Stimulated activated CD8-positive, alpha-beta memory T cell treated with anti-CD3 and anti-CD28 coated beads, Interleukin-4, amount 100 ng/mL, for 1 hour (primary cell): ENCODE measurements at places on chromosomes 12 and 14.

- no peak for DNase-seq
Measured at GRCh38 chr12:72242946-72243345, 29.2 kb upstream of the TRHDE start.

GRCh38 chr14:73386342-73386741 is 72.0 kb downstream of the NUMB start:
- DNase-seq, result no peak

GRCh38 chr14:89911010-89911919 is 43.3 kb downstream of the EFCAB11 start:
- no peak for DNase-seq

DNA sequence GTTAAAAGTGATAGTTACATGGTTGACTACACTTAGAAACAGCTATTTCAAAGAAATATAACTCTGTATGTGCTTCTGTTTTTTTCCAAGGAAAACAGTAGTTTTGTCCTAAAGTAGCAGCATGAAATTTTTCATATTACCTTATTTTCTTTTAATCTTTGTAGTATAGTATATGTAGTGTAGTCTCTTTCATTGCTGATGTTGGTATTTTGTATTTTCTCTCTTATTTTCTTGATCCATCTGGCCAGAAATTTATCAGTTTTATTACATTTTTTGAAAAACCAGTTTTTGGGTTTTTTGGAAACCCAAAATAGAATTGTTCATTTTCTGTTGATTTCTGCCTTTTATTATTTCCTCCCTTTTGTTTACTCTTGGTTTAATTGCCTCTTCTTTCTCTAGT is 6.4 kb upstream of the RNU6-8 start:
- no peak for DNase-seq

DNA sequence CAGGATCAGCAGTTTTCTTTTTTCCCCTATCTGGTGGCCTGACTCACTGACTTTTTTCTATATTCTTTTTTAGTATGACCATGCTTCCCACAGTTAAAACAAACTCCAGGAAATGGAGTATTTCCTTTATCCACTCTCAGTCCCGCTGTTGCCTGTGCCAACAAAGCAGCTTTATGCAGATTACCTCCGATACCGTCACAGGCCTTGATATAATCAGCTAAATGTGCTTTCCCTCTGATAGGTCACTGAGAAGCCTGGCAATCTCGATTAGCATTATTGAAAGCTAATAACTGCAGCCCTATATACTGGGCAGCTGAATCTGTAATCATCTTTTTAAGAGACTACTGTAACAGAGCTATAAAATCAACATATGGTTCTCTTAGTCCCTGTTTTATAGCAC is 243.6 kb downstream of the KIF21A start:
- no peak for DNase-seq

DNA sequence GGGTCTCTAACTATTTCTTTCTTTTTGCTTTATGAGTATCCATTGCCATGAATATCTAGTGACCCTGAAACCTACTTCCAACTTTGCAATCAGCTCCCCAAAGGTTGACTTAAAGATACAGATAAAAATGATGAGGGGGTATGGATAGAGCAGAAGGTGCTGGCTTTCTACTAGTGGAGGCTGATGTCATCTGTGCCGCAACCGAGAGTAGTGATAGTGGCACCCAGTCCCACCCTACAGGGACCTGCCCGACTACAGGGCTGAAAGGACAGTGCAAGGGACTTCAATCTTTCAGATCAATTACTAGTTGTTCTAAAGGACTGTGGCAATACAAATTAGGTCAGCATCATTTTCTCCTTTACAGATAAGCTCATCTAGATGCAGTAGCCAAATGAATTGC is 806.0 kb downstream of the VRK1 start:
- DNase-seq, result no peak

DNA sequence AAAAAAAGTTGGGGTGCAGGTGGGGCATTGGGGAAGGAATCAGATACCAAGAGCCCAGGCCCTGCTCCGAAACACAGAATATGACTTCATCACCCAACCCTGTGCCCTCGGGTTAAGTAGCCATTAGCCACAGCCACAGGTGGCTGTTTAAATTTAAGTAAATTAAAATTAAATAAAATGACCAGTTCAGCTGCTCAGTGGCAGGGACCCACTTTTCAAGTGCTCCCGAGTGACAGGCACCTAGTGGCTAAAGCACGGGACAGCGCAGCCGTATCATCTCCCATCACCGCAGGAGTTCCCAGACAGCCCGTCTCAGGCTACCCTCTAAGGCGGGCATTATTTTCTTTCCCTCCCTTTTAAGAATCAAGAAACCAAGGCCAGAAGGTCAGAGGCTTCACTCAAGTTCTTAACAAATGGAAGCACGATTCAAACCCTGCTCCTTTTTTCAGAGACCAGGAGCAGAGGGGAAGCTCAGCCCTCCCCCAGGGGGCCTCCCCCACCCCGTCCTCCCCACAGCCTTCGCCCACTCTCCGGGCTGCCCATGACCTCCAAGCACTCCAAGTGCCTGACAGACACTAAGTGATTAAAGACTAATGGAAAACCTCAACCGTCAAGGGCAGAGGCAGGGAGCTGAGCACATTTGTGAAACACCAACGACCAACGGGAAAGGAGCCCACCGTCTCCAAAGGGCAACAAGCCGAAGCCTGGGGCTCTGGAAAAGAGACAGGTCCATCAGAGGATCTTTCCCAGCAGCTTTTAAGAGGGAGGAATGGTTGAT is 5.2 kb downstream of the NCOR2 start:
- no peak for DNase-seq

DNA sequence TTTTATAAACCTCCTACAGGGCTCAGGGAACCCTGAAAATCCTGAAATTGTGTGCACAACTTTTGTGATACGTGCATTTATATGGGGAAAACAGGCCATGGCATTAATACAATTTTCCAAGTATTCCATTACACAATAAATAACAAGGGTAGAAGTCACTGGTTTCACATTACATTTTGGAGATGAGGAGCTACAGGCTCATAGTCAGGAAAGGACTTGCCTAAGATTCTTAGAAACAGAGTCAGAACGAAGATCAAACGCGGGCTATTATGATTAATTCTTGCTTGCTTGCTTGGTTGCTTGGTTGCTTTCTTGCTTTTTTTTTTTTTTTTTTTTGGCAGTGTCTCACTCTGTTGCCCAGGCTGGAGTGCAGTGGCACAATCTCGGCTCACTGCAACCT is 16.7 kb downstream of the NOS1 start:
- DNase-seq, result no peak

- no peak for DNase-seq
Measured at GRCh38 chr14:91573528-91573893, 63.4 kb upstream of the PPP4R3A start.

- DNase-seq, result no peak
Measured at GRCh38 chr14:105315211-105315721, 718 bp downstream of the PACS2 start.

DNA sequence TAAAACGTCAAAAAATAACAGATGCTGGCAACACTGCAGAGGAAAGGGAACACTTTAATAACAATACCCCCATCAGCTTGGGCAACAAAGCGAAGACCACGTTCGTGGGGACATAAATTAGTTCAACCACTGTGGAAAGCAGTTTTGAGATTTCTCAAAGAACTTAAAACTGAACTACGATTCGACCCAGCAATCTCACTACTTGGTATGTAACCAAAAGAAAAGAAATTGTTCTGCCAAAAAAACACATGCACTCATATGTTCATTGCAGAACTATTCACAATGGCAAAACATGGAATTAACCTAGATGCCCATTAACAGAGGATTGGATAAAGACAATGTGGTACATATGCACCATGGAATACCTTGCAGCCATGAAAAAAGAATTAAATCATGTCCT is 81.2 kb upstream of the RAP1B start:
- no peak for DNase-seq

DNA sequence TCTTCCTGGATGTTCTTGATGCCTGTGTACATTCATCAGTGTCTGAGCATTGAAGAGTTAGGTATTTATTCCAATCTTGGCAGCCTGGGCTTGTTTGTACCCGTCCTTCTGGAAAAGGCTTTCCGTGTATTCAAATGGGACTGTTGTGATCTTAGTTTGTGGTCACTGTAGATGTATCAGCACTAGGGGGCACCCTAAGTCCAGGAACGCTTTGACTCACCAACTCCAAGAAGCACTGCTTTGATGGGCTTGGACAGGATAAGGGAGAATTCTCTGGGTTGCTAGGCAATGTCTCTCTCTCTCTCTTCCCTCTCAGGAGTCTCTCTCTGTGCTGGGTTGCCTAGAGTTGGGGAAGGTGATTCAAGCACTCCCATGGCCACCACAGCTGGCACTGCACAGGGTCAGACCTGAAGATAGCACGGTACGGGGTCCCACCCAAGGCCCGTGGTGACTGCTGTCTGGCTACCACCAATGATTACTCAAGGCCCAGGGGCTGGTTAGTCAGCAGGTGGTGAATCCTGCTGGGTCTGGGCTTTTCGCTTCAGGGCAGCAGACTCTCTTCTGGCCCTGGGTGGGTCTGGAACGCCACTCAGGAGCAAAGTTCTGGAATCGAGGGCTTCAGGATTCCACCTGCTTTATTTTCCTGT is 211.1 kb upstream of the RGS6 start:
- no peak for DNase-seq

- no peak for DNase-seq
Measured at GRCh38 chr12:88298761-88299242, 156.7 kb downstream of the TMTC3 start.

DNA sequence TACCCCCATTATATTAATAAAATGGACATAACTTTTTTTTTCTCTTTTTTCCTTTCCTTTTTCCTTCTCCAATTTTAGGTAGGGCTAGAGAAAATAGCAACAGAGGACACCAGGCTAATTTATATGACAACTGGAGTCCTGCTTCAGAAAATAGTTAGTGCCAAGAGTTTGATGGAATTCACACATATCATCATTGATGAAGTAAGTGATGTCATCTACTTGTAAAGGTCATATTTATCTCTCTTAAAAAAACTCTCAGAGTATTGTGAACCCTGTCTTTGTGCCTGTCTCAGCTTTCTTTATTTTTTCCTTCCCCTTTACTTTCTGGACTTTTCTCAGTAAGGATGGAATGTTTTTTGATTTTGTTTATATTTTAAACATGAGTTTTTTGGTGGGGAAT is 24.3 kb upstream of the RD3L start:
- no peak for DNase-seq

DNA sequence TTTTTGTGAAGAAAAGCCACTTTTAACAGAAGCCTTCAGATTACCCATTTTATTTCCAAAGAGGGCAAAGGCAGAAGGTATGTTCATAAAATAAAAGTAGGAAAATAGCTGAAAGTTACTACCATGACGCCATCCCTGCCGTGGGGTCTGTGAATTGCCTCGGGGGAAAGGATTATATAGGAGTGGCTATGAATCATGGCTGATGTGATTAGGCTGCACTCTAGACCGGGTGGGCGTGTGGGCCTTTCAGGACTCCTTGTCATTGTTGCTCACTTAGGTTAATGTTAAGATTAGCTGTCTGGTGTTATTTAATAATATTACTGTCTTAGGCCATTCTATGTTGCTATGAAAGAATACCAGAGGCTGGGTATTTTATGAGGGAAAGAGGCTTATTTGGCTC is 195.5 kb downstream of the EGLN3 start:
- DNase-seq, result no peak

GRCh38 chr12:54300732-54301427 is at the start of gene NFE2:
Gene NFE2 (minus strand): TSS chr12:54301015. CDS start chr12:54295248, 5,767 bp downstream.
- no peak for DNase-seq

DNA sequence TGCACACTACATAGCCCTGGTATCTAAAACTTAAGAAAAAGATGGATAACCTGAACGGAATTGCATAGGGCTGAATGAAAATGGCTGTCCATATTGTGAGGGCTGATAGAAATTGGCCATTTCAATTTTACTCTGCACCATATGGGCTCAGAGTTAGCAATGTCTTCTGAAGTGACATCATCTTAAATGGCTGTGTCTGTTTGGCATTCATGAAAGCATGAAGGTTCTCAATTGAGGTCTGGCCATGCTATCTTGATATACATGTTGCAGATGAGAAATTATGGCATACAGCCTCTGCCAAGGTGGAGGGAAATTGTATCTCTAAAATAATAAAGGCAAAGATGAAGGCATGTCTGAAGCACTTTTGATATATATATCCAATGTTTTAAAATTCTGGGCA is 226.0 kb upstream of the PDE3A start:
- no peak for DNase-seq

DNA sequence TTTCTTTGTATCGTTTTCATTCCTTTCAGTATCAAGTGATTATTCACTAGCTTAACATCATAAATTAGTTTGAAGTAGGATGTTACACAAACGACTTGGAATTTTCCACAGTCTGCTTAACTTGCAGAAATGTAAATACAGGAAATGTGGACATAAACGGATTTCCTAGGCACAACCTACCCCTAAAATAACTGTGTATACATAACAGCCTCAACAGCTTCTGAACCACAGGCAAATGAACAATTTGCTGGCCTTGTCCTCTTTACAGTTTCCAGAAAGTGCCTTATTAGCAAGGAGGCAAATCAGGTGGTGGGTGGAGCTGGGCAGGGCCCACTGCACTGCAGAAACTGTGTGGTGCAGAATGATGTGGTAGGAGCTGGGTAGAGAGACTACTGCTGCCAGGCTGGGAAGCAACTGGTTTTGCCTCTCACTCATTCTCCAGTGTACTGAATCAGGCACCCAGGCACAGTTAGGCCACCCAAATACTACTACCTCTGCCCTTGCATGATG is 14.1 kb downstream of the DRAM1 start:
- no peak for DNase-seq

DNA sequence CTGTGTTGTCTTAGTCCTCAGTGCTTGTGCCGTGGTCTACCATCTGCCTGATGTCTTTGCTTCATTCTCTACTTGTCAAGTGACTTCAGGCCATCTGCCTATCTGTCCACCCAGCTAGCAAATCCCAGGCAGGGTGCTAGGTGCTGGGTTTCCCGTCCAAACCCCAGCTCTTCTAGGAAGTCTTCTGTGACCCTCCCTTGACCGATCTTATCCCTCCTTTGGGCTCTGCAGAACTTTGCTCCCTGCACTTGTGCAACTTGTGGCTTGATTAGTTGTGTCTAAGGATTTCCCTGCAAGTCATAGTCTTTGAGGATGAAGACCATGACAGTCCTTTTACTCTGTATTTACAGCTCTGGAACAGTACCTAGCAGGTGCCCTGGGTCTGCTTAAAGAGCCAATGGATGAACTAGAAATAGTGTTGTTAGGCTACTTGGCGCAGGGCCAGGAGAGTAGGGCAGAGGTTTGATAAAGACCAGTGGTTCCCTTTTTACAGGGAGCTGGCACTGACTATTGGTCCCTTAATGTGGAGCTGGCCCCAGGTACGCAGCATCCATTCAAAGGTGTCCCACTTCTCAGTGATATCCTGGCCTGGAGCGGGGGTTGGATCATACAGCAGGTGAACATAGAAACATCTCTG is 60.1 kb downstream of the ADCK1 start:
- no peak for DNase-seq

DNA sequence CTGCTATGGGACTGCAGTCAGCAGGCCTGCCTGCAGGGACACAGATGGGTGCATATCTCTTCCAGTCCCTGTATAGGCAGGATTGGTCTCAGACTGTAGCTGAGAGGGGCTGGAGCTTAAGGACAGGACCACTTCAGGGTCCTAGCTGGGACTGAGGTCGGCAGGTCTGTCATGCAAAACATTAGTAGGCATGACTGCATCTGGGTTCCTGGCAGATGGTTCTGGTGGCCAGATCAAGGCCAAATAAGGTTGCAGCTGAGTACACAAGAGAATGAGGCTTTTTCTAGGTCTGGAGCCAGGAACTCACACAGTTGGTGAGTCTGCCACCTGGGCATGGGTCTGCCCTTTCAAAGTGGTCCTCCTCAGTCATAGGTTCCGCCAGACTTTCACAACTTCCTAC is 155.8 kb downstream of the TPH2 start:
- DNase-seq, result no peak

GRCh38 chr14:48398675-48399282 is 723.4 kb upstream of the MDGA2 start:
- DNase-seq, result no peak
